NCI-H1417 treated with DMSO at 0.1 percent for 48 hours (cell line): ENCODE measurements at places on chromosomes 11 and 22.

DNA sequence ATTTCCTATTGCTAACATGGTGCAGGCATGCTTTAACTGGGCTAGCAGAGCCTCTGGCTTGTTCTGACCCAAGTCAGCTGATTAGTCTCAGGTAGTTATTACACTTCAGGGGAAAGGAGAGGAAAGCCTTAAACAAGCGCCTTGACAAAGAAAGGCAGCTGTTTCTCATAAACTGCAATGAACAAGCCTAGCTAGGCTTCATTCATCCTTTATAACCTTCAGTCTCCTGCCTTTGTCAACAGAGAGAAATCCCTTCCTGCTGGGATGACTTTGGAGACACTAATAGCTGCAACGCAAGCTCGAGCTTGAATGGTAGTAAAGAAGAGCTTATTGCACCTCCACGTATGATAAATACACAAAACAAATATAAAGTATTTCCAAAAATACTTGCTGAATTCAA lies 68.4 kb downstream of the CCDC34 start:
- peak; percentile 12 for DNase-seq

GRCh38 chr11:48184452-48184851 lies 32.2 kb upstream of the OR4B1 start:
- DNase-seq, result no peak

- DNase-seq, result no peak
Measured at GRCh38 chr11:36870361-36870760, 272.3 kb upstream of the RAG2 start.

- no peak for DNase-seq
Measured at GRCh38 chr11:11419747-11420146, 66.7 kb upstream of the CSNK2A3 start.

DNA sequence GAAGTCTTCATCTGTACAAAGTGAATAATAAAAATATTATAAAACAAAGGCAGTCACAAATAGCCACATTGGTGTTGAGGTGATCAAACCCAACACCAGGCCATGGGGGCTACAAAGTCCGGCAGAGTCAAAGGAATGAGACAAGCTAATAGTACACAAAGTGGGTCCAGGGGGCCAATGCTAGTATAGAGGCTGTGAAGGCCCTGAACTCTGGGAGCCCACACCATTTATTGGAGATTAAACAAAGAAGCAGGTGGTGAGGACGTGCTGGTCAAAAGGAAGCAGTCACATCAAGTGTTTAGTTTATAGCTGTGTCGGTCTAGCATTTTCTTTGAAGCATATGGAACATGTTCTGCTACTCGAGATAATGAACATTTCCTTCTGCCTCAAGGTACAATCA lies 58.6 kb upstream of the CCT8L2 start:
- no peak for DNase-seq

DNA sequence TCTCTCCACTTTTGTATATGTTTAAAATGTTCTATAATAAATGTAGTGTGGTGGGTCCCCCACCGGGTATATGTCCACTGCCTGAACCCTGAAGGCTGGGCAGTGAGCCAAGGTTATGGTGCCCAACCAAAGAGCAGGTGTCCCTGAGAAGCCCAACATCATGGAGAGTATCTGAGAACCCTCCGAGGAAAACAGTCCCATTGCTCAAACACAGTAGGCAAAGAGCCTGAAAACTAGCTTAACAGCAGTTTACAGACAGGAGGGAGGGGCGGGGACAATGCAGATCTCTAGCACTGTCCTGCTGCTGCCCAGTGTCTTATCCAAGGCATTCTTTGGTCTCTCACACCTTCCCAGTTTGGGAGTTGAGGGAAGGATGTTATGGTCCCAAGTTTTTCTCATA lies 91.0 kb downstream of the TMPRSS5 start:
- no peak for DNase-seq

GRCh38 chr11:34168642-34169420 lies 63.4 kb downstream of the NAT10 start:
- no peak for DNase-seq

- DNase-seq, result no peak
Measured at GRCh38 chr22:17890245-17890671, 116.0 kb upstream of the BID start.

DNA sequence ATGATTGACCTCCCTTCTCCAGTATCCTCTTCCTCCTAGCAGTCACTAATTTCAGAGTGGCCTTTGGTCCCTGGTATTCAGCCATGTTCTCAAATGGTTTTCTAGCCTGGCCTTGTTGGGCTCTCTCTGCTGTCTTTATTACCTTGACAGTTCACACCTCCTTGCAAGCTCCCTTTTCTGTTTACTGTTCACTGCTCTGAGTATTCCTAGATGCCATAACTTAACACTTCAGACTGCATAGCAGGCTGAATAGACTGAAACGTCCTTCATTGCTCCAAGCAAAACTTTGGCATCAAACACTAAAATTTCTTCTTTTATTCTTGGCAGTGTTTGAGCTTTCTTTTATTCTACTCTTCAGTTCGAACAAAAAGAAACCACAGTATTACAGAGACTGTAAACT lies 49.7 kb upstream of the SLC25A18 start:
- DNase-seq, result no peak

DNA sequence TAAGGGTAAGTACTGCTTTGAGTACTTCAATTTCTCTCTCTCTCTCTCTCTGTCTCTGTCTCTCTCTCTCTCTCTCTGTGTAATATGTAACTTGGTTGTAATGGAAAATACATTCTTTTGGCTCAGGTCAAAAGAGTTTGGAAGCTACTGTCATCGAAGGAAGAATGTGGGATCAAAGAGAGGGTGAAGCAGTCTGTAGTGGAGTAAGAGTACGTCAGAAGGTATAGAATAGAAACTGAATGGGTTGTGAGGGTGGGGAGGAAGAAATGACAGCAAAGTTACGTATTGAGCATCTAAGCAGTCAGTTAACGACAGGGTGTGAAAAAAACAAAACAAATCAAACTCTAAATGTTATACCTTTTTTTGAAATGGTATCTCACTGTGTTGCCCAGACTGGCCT lies 10.0 kb downstream of the NCAM1 start:
- DNase-seq, result no peak

- DNase-seq, result no peak
Measured at GRCh38 chr11:74299015-74299414, 12.4 kb downstream of the P4HA3 start.

DNA sequence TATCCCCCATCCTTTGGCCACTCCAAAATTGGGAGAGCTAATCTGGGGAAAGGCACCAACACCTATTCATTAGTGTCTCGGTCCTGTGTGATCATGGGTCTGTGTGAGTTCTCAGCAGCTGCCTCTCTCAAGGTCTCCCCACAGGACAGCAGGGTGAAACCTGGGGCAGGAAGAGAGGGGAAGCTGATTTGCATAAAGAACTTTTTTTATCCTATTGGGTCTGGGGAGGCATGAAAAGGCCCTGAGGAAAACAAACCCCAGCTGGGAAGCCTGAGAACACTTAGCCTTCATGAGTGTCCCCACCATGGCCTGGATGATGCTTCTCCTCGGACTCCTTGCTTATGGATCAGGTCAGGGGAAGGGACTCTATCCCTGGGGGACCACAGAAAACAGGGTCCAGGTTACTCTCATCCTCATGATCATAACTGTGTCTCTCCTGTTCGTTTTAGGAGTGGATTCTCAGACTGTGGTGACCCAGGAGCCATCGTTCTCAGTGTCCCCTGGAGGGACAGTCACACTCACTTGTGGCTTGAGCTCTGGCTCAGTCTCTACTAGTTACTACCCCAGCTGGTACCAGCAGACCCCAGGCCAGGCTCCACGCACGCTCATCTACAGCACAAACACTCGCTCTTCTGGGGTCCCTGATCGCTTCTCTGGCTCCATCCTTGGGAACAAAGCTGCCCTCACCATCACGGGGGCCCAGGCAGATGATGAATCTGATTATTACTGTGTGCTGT lies 116.0 kb upstream of the TOP3B start:
- DNase-seq, result no peak

GRCh38 chr11:33926671-33927552 lies 35.0 kb upstream of the LMO2 start:
- no peak for DNase-seq

- no peak for DNase-seq
Measured at GRCh38 chr11:40323241-40323640, 1136.2 kb downstream of the LRRC4C start.

DNA sequence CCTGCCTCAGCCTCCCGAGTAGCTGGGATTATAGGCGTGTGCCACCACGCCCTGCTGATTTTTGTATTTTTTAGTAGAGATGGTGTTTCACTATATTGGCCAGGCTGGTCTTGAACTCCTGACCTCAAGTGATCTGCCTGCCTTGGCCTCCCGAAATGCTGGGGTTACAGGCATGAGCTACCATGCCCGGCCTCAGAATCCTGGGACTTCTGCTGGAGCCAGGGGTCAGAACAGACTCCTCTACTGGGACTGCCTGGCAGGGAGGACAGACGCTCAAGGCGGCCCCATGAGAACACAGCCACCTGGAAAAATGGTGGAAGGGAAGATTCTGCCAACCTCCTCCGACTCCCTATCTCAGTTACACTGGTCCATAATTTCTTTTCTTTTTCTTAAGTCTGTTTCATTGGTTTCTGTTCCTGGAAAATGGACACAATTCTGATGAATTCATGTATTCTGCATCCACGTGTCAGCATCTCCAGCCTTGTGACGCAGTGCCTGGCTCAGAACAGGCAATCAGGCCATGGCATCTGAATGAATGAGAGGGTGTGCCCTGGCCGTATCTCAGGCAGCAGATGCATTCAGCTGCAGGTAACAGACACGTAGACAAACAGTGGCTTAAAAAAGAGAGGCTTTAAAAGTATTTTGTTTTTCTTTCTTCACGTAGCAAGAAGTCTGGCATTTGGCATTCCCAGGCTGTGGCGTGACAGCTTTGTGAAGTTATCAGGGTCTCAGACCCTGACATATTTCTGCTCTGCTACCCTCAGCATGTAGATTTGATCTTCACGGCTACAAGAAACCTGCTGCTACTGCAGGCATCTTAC lies 4.8 kb downstream of the SMIM38 start:
- no peak for DNase-seq

GRCh38 chr11:72491001-72491400 lies 56.7 kb upstream of the CLPB start:
- no peak for DNase-seq

- no peak for DNase-seq
Measured at GRCh38 chr11:45973601-45974000, 51.1 kb downstream of the LARGE2 start.

DNA sequence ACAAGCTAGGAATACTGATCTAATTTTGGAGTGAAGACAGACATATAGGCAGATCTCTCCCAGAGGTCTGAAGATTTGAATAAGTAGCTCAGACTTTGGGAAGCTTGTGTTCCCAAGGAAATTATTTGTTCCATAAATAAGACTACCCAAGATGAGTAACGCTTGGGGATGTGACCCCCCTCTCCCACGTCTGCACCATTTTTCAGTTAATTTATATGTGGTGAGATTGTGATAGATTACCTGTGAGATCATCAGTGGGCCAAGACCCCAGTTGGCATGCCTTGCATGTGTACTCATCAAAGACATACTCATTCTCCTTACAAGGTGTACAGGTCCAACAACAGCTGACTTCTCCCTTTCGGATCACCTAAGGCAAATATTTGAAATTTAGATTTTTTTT lies 252.8 kb upstream of the CTSC start:
- no peak for DNase-seq

GRCh38 chr22:20146777-20147176 lies 4.1 kb downstream of the CCDC188 start:
- DNase-seq, result no peak

DNA sequence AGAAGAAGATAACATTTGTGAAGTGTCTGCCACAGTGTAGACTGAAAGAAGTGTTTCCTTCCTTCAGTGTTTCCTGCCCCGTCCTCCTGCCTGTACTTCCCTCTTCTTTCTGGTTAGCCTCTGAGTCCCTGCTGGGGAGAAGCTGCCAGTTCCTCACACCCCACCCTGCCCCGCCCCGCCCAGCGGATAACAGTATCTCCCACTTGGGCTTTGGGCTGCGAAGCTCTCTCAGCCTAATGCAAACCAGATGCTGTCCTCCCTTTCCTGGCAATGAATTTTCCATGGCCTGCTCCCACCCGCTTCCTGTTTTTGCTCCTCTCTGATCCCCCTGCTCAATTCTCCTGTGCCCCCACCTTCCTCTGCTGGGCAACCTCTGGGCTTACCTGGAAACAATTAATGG lies 5.2 kb upstream of the RAB3IL1 start:
- no peak for DNase-seq

DNA sequence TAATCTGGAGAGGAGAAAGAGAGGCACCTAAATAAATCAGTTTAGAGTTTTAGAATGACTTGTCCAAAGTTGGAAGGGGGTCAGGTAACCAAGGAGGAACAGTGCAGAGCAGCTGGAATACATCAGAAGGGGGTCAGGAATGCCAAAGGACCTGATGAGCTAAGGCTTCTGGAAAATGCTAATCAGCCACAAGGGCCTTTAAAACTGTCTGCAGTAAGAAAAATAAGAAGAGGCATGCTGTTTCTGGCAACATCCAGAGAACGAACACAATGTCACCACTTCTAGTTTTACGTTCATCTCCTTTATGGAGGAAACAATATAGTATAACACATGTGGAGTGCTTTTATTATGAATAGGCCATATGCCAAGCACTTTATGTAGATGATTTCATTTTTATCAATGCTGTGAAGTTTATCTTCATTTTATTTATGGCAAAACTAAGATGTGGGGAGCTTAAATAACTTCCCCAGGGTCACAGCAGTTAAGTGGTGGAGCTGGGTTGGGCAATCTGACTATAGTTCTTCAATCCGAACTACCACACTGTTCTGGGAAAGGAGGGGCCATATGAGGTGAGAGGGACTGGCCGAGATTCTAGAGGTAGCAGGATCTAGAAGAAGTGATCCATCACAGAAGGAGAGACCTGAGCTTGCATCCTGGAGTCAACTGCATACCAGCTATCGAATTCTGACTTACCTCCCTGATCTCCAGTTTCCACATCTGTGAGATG lies 22.6 kb downstream of the ACO2 start:
- no peak for DNase-seq

- DNase-seq, result no peak
Measured at GRCh38 chr11:112975051-112975450, 13.8 kb downstream of the NCAM1 start.

GRCh38 chr11:72426103-72426757 lies 8.1 kb downstream of the CLPB start:
- no peak for DNase-seq

DNA sequence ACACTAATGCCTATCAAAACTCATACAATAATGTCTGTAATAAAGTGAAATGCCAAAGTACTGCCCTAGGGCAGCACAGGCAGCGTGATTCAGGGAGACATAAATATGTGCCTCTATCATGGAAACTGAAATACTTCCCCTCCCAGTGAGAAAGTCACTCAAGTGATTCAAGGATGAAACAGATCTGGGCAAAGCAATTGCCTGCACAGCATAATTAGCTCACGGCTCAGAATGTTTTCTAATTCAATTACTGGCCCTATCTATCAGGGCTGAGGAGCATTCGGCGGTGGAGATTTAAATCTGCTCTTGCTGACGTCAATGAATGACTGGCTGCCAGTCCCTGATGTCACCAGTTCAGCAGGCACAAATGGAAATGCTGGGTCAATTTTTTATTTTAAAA lies 27.7 kb upstream of the PPP2R1B start:
- DNase-seq, result no peak

DNA sequence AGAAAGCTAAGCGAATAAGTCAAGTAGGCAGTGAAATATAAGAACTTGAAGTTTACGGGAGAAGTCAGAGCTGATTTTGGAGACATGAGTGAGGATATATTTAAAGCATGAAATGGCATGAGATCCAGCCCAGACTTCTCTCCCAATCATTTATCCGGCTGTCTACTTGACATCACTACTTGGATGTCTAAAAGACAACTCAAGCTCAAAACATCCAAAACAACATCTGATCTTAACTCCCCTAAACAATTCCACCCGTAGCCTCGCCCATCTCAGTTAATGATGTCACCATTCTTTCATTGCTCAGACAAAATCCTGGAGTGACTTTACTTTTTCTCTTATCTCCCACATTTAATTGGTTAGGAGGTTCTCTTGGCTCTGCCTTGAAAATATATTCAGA lies 44.5 kb downstream of the WEE1 start:
- no peak for DNase-seq
